ENCODE measurements at places on chromosomes 7 and 10. TPM values are rescaled to one million over a fixed set of nuclear protein-coding genes. Genes with fewer than 3 reads are reported as not detected.

DNA sequence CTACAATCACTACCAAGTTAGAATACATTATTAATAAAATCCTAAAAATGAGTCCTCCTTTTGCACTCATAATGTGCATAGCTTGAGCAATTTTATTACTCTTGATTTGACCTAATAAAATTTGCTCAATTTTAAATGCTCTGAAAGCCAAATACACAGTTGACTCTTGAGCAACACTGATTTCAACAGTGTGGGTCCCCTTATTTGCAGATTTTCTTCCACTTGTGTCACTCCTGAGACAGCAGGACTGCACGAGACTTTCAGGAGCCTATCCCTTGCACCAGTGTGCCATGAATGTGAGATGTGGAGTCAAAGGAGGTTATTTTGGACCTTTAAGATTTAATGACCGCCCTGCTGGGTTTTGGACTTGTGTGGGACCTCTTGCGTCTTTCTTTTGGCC is 23.2 kb downstream of the RNF216 start:
- no peak overlapping the region for H3K27ac ChIP-seq
- DNase-seq, result no peak
- H3K4me1 ChIP-seq, result no peaks in the 10 kb centered on the region
- H3K27me3 ChIP-seq, result no peaks in the 10 kb centered on the region
- peaks cover 4% of the 10 kb centered on the region for H3K36me3 ChIP-seq
- H3K4me3 ChIP-seq, result no peak overlapping the region

- no peaks in the 10 kb centered on the region for H3K27me3 ChIP-seq
- no peaks in the 10 kb centered on the region for H3K36me3 ChIP-seq
- H3K4me1 ChIP-seq, result no peaks in the 10 kb centered on the region
- H3K27ac ChIP-seq, result no peak overlapping the region
- DNase-seq, result no peak
Measured at GRCh38 chr10:33025039-33025438, 67.0 kb upstream of the ITGB1 start.

DNA sequence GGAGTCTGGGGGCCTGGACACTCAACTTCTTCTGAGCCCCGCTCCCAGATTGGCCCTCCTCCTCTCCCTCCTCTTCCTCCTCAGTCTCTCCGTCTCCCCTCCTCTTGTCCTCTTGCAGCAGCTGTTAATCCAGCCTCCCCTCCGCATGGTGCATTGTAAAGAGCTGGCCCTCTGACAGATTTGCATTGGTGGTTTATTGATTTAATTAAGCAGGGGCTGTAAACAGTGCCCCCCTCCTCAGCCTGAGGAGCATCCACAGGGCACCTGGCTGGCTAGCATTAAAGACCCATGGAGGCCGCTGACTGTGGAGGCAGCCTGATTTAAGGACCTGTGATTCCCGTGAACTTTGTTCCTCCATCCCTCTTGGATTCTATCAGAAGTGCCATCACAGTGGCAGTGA is 28.9 kb upstream of the PCBD1 start:
- H3K27me3 ChIP-seq, result no peaks in the 10 kb centered on the region
- no peak overlapping the region for H3K4me3 ChIP-seq
- no peak overlapping the region for H3K27ac ChIP-seq
- no peak for DNase-seq

DNA sequence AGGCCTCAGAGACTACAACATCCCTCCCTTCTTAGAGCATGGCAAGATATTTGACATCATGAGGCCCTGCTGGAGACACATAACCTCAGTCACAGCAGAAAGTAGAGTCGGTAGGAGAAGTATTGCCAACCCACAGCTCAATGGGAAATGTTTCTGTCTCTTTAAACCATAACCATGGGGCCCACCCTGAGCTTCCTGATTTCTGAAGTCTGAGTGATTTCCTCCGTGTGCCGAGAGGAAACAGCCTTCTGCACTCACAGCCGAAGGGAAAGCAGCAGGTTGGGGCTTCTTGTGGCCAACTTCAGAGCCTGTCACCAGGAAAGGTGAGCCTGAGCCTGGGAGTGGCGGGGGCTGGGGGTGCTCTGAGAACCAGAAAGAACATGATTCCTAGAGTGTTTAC is at the start of gene GIMAP1:
Gene GIMAP1, plus strand, starts transcription at position 246 of the 400 bp plus-strand sequence. CDS start 2,435 bp downstream, outside the sequence.
- H3K4me3 ChIP-seq, result peak within 1 kb of the TSS; percentile 34
- no peaks in the 10 kb centered on the region for H3K27me3 ChIP-seq
- H3K27ac ChIP-seq, result peak within 1 kb of the TSS; percentile 42
- no peaks in the 10 kb centered on the region for H3K4me1 ChIP-seq
- no peaks in the 10 kb centered on the region for H3K36me3 ChIP-seq

DNA sequence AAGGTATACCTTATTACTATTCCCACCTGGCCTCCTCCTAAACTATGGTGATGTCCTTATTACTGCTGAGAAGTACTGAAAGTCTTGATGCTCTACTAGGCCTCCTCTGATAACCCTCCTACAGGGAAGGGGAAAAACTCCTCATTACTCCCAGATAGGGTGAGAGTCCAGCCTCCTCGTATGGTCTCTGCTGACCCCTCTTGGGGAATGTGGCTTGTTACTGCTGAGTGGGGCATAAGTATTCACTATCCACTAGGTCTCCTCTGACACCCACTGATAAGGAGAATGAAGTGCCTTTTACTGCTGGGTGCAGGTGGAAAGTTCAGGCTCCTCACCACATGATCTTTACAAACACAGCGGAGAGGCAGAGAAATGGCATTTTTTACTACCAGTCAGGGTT is 222.9 kb downstream of the CHRM2 start:
- no peak overlapping the region for H3K4me3 ChIP-seq
- DNase-seq, result no peak
- no peaks in the 10 kb centered on the region for H3K4me1 ChIP-seq

- no peaks in the 10 kb centered on the region for H3K36me3 ChIP-seq
- DNase-seq, result no peak
- H3K4me3 ChIP-seq, result no peak overlapping the region
- no peaks in the 10 kb centered on the region for H3K4me1 ChIP-seq
- H3K27ac ChIP-seq, result no peak overlapping the region
Measured at GRCh38 chr7:139861803-139862202, 32.7 kb downstream of the TBXAS1 start.

GRCh38 chr10:63115732-63116383 is 17.3 kb upstream of the NRBF2 start:
- H3K4me1 ChIP-seq, result peaks cover 8% of the 10 kb centered on the region
- no peak for DNase-seq
- H3K4me3 ChIP-seq, result no peak overlapping the region
- no peaks in the 10 kb centered on the region for H3K27me3 ChIP-seq

GRCh38 chr7:129498021-129498420 is 4.3 kb upstream of the SMKR1 start:
- no peak overlapping the region for H3K4me3 ChIP-seq
- H3K36me3 ChIP-seq, result no peaks in the 10 kb centered on the region

GRCh38 chr7:33559324-33559710 is 346.0 kb upstream of the BMPER start:
- no peak overlapping the region for H3K27ac ChIP-seq
- no peak for DNase-seq
- H3K36me3 ChIP-seq, result no peaks in the 10 kb centered on the region
- no peaks in the 10 kb centered on the region for H3K4me1 ChIP-seq
- no peaks in the 10 kb centered on the region for H3K27me3 ChIP-seq

- peaks cover 36% of the 10 kb centered on the region for H3K36me3 ChIP-seq
- H3K4me3 ChIP-seq, result no peak overlapping the region
- H3K27ac ChIP-seq, result no peak overlapping the region
- H3K4me1 ChIP-seq, result peaks cover 57% of the 10 kb centered on the region
Measured at GRCh38 chr7:44767912-44768627, 19.4 kb downstream of the ZMIZ2 start.

GRCh38 chr10:12617191-12618175 is 268.1 kb downstream of the CAMK1D start:
- peaks cover 8% of the 10 kb centered on the region for H3K4me1 ChIP-seq
- H3K27ac ChIP-seq, result no peak overlapping the region
- H3K27me3 ChIP-seq, result no peaks in the 10 kb centered on the region

DNA sequence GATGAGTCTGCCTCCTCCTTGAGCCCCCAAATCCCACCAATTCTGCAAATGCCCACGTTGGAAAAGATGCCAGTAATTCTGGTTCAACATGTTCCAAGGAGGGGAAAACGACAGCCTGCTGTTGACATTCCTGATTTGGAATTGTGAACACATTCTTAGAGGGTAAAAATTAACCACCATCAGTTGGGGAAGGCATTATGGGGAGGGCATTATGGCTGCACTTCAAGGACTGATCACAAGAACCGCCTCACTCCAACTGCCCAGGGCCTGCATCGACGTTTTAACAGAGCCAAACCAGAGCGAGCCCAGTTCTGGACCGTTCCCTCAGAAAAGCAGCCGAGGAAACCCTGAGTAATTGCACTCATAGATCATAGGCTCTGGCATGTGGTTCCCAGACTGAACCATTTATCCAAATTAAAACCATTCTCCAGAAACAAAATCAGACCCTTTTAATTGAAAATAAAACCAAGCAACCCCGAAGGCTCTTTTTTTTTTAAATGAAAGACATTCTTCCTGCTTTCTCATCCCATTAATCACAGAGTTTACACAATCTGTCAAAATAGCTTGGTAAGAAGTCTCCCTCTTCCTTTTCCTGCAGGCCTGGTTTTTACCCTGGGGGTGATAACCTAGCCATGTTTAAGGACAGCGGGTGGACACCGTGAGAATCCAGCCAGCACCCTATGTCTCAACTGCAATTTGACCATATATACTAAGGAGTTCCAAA is 8.0 kb downstream of the TNS3 start:
- H3K4me1 ChIP-seq, result peaks cover 71% of the 10 kb centered on the region
- H3K36me3 ChIP-seq, result no peaks in the 10 kb centered on the region

DNA sequence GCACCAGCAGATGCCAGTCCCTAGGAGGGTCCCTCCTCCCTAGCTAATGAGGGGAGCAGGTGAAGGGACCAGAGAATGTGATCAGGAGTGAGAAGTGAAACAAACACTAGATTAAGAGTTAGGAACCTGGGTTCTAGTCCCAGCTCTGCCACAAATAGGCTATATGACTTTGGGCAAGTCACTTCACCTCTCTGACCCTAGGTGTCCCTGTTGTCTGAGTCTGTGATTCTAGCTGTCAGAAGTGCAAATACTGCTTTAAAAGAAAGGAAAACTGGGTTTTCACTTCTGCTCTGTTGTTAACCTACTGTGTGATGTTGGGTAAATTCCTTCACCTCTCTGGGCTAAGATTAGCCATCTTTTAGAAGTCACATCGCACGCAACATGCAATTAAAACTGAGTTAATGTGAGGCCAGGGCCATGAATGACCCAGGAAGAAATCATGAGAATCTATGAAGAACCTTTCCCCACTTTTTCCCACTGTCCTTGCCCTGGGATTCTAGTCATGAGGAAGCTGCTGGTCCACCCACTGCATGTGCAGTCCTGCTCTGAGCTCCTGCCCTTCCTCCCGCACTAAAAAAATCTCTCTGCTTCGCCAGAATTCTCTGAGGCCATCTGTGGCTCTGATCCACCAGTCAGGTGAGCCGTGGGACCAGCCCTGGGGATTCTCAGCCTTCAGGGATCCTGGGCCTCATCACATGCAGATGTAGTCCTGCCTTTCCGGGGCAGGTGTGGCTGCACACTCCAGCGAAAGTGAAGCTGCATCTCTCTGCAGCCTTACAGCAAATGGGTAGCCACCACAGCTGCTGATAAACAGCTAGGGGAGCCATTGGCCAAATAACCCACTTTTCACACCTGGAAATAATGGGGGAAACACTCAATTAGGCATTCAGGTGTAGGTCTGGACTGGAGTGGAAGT is 181.7 kb downstream of the PLXNA4 start:
- H3K27me3 ChIP-seq, result no peaks in the 10 kb centered on the region
- peak overlapping the region; percentile 36 for H3K27ac ChIP-seq
- no peak for DNase-seq
- no peaks in the 10 kb centered on the region for H3K36me3 ChIP-seq
- peaks cover 29% of the 10 kb centered on the region for H3K4me1 ChIP-seq

DNA sequence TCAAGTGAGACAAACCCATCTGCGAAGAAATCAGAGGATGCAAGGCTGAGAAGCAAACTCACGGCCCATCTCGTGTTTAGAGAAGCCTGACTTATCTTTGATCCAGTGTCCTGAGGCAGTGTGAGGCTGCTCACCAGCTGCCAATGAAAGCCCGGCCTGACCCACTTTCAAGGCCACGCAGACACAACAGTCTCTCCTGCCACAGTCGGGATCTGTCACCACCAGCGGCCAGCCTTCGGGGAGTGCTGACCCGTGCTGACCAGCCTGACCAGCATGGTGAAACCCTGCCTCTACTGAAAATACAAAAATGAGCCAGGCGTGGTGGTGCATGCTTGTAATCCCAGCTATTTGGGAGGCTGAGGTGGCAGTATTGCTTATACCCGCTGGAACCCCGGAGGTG is 7.4 kb upstream of the DNAJB6 start:
- H3K4me3 ChIP-seq, result no peak overlapping the region
- no peak overlapping the region for H3K27ac ChIP-seq
- no peaks in the 10 kb centered on the region for H3K4me1 ChIP-seq
- DNase-seq, result no peak
- no peaks in the 10 kb centered on the region for H3K36me3 ChIP-seq

DNA sequence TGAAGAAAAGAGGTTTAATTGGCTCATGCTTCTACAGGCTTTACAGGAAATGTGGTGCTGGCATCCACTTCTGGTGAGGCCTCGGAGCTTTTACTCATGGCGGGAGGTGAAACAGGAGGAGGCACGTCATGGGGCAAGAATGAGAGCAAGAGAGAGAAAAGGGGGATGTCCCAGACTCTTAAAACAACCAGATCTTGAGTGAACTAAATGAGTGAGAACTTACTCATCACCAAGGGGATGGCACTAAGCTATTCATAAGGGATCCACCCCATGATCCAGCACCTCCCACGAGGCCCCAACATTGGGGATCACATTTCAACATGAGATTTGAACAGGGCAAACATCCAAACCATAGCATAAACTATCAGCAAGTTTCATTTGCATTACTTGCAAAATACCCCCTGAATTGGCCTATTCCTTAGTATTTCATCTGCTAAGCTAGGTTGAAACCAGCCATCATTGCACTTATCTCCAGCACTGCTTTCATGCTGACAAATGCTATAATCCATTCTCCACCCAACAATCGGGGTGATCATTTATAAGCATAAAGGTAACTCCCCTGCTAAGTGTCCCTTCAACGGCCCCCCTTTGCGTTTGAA is 179.0 kb downstream of the NOC3L start:
- DNase-seq, result no peak
- H3K27ac ChIP-seq, result no peak overlapping the region
- H3K4me3 ChIP-seq, result no peak overlapping the region
- H3K4me1 ChIP-seq, result no peaks in the 10 kb centered on the region
- no peaks in the 10 kb centered on the region for H3K27me3 ChIP-seq
- H3K36me3 ChIP-seq, result no peaks in the 10 kb centered on the region

MLXIPL gene
- polyA plus RNA-seq, result 148 TPM

DYDC2 gene
- 0.25 TPM for polyA plus RNA-seq

OPN1SW gene
- polyA plus RNA-seq, result 0.29 TPM

ITPRIP gene
- 4.2 TPM for polyA plus RNA-seq

CREB5 gene
- 0.25 TPM for polyA plus RNA-seq

FLNC gene
- polyA plus RNA-seq, result 0.37 TPM

WDFY4 gene
- polyA plus RNA-seq, result 0.83 TPM
